ENCODE measurements at places on chromosomes 3 and 15.

- DNase-seq: no peak
These were observed 4.1 kb upstream of the AMOTL2 start for GRCh38 chr3:134378384-134378783.

DNA sequence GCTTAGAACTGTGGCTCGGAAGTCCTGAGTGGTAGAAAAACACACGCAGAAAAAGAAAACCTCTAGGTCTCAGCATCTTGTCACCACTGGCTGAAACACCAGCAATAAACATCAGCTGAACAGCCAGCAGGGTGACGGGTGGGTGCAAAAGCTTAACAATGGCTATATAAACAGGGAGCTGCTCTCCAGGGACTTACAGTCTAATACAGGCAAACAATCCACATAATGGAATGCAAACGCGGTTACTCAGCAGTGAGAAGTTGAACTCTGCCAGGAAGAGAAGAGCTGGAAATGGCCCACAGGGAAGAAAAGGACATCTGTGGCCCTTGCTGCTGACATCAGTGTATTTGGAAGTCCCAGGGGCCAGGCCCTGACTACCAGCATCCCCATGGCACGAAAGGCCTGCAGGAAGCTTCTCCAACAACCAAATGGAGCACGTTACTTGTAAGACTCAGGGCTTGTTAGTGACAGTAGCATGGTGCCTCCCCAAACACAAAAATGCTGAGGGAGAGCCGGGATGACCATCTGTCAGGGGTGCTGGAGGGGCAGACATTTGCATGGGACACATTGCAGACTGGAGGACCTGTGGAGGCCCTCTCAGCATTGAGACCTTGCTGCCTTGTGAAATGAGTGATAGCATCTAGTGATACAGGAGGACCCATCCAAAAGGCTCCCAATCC, 3.0 kb downstream of the HEG1 start:
- DNase-seq: peak; percentile 95

DNA sequence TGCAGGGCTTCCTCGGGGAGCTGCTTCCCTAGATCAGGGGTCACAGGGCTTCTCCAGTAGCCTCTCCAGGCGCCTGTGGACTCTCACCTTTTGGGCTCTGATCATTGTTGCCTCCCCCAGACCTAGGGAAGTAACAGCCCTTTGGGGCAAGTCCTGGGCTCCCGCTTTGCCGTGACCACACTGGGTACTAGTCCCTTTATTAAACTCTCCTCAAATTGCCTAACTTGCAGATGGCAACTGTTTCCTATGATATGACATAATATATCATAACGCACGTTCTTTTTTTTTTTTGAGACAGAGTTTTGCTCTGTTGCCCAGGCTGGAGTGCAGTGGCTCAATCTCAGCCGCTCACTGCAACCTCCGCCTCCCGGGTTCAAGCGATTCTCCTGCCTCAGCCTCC, 17.9 kb upstream of the NRROS start:
- no peak for DNase-seq

- DNase-seq: no peak
These were observed 422.9 kb upstream of the ADAMTS9 start for GRCh38 chr3:65110661-65111060.

- DNase-seq: no peak
These were observed 1029.1 kb upstream of the GBE1 start for GRCh38 chr3:82790307-82791097.

DNA sequence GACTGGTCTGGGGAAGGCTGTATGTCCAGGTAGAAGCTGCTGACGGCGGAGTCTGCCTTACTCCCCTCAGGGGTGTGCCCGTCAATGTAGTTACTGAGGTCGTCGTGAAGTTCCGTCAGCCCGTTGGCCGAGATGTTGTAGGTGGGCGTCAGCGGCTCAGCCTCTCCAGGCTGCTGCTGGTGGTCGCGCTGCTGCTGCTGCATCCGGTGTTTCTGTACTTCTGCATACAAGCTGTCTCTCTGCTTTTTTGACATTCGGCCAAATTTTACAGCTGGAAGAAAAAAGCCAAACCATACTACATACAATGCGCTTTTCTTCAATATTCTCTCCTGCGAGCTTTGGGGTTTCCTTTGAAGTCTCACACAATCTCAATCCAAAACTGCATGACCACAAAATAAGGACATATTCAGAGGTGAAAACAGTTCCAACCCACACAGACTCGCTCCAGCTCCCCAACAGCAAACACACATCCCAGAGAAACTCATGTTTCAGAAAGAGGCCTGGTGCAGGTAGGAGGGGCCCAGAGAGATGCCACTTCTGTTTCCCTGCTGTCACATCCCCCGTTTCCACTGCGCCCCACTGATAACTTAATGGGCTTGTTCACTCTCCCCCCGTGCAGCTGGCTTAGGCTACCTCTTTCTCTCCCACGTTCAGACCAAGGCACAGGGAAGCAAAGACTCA, 32.5 kb upstream of the ICE2 start:
- DNase-seq: no peak

DNA sequence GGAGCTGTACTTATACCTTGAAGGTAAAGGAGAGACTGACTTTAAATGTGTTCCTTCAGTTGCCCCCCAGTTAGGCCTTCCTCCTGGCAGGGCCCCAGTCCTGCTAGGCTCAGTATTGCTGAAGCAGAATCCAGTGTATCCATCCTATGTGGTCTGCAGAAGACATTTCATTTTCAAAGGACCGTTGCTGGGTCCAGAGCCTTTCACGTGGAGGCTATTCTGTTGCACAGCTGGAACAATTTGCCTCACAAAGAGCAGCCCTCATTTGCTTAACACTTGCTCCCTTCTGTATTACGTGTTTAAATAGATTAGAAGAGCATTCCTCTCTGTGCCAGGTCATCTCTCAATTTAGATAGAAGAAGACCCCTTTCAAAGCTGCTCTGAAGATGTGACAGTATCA, 78.9 kb upstream of the CFAP20DC start:
- no peak for DNase-seq

- DNase-seq: no peak
These were observed 23.1 kb downstream of the TRAK1 start for GRCh38 chr3:42114130-42114725.

GRCh38 chr3:153078826-153079225, 83.2 kb upstream of the RAP2B start:
- DNase-seq: no peak

- DNase-seq: peak; percentile 58
These were observed 121.6 kb downstream of the UBE2E2 start for GRCh38 chr3:23324745-23325144.

DNA sequence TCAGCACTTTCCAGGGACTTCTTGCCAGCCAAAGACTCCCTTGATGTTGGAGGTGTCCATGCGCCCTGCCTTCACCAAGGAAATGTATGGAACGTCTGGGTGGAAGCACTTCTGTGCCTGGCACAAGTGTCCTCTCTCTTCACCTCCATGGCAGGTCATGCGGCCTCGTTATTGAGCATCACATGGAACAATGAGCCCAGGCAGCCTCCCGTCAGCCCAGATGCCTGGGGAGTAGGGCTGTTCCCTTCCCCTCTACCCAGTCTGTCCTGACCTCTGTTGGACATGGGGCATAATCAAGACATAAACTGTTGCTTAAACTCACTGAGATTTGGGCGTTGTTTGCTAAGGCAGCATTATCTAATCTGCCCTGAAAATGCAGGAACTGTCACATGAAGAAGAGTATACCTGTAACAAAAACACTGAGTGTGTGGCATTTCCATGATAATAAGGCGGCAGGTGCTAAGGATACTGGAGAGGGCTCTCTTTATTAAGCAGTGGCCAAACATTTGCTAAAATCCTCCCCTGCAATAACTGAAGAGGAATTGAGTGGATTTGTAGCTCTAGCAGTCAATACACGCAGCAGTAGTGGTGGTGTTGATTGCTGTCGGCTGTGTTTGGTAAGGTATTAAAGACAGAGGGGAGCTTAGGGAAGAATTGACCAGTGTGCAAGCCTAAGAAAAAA, 338.2 kb upstream of the ATP10A start:
- no peak for DNase-seq

- peak; percentile 48 for DNase-seq
These were observed 241.5 kb downstream of the CLSTN2 start for GRCh38 chr3:140176526-140176925.

DNA sequence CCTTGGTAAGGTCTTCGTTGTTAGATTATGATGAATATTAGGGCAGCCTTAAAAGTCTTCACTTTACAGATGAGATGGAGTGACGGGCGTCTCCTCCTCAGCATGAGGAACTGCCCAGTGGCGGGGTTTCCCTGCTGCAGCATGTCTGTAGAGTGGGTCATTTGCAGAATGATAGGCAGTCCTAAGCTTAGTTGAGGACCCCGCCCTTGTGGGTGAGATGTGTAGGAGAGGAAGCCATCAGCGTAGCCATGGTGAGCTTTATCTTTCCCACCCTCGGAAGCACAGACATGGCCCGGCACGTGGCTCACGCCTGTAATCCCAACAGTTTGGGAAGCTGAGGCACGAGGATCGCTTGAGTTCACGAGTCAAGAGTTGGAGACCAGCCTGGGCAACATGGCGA, 877 bp downstream of the NIT2 start:
- peak; percentile 29 for DNase-seq

DNA sequence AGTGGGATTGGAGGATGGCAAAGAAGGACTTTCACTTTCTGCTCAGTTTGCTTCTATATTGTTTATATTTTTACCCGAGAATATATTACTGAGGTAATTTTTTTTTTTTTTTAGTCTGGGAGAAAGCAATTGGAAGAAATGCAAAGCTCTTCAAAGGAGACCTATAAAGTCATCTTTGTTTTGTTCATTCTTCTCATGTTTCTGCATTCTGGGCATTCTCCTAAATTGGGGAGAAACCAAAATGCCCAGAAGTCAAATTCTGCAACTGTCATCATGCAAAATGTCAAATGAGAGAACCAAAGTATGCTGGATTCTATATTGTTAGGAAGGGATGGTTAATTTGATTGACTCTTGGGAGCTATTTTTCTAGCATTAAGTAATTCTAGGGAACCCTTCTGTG, 168.3 kb upstream of the TSC22D2 start:
- no peak for DNase-seq

GRCh38 chr15:73593304-73594074, 39.7 kb downstream of the NPTN start:
- DNase-seq: no peak
